ENCODE measurements at places on chromosomes 1 and 21.

- no peak for DNase-seq
Observed at GRCh38 chr1:50132347-50132894, 23.7 kb downstream of the ELAVL4 start.

DNA sequence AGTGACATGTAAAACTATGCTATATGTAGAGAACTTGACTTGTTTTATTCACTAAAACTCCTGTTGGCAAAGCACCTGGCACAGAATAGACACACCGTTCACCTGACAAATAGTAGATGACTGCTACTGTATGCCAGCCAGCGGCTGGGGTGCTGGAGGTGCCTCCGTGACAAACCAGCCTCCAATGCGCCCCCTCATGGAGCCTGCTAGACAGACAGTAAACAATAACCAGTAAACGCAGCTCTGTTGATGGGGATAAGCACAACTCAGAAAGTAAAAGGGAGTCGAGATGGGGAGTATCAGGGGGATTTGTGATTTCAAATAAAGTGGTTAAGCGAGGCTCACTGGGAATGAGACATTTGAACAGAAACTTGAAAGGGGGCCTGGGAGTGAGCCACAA lies 107.2 kb downstream of the PRDM2 start:
- DNase-seq = no peak

- no peak for DNase-seq
Observed at GRCh38 chr21:46646541-46647154, 11.2 kb downstream of the PRMT2 start.

GRCh38 chr1:13586001-13586400 lies 2.4 kb downstream of the PDPN start:
- DNase-seq = no peak

DNA sequence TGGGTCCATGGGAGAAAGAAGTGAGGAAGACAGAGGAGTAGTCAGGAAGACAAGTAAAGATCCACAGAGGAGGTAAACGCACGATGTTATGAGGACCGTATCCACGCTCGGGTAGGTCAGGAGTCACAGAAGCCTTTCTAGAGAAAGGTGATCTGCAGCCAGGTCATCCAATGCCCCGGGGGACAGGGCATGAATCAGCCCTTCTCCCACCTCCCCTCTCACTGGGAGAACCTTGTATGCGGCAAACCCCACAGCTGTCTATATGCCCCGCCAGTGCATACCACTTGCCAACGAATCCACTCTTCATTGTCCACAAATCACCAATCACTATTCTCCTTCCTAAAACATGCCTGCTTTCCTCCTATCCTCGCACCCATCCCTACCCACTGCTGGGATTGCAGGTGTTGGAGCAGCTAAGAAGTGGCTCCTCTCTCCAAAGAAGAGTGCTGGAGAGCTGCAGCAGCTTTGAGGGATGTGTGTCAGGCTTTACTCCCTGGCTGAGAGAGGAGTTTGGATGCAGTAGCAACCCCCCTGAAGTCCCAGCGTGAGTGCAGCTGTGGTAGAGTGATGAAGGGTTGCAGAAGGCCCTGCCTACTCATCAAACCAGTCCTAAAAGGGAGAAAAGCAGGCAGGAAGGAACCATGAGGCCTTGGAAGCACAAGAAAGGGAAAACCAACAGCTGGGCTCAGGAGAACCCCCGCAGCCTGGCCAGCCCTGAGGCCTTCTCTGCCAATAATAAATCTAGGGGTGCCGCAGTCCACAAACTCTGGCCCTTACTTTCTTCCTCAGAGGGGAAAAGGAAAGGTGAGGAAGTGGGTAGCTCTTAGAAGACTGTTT lies 102.2 kb upstream of the GADD45A start:
- no peak for DNase-seq

GRCh38 chr1:98792123-98792522 lies 130.6 kb downstream of the SNX7 start:
- no peak for DNase-seq

- no peak for DNase-seq
Observed at GRCh38 chr1:22832414-22832786, 121.8 kb downstream of the EPHB2 start.

GRCh38 chr1:183024317-183025009 lies 1.2 kb downstream of the LAMC1 start:
- no peak for DNase-seq

DNA sequence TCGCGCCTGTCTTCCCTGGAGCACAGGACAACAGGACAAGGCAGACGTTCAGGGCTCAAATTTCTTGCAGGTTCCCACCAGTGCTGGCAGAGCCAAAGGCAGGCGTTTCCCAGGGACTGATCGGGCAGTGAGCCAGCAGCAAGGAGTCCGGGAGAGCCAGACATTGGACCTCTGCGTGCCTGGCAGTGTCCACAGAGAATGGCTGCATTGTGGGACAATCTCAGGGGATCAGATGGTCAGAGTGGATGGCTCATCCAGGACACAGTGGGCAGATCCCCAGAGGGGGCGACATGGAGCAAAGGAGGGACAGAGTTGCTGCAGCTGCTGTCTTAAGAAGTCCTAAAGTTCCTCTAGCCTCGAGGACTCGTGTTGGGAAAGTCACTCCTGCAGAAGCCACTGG lies 4.6 kb downstream of the TMEM63A start:
- no peak for DNase-seq

DNA sequence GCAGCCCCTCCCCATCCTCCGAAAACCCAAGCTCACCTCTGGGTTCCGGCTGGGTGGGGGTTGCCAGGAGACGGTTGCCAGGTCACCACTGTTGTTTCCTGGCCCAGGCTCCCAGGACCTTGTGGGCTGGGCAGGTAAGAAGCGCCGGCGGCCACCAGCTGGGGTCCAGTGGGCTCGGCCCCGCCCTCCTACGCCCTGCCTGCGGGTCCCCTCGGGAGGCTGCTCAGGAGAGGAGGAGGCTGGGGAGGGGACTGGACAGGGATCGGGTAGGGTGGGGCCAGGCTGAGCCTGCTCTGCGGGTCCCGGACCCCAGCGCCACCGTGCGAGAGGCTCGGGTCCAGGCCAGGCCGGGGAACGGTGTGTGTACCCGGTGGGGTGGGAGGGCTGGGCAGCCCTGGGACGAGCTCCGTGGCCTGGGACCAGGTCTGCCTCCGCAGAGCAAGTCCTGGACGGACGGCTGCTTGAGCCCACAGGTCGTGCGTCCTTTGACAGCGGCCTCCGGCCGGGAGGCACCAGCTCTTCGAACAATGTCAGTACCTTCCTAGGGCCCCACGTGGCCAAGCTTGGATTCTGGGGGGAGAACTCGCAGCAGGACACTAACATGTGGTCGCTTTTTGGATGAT lies at the start of gene TTLL10:
Gene TTLL10, plus strand, starts transcription at position 88 of the 623 bp plus-strand sequence. CDS start 5,336 bp downstream, outside the sequence.
- DNase-seq = no peak

GRCh38 chr1:227403535-227403934 lies 85.2 kb upstream of the CDC42BPA start:
- DNase-seq = no peak

- DNase-seq = peak; percentile 87
Observed at GRCh38 chr1:109792056-109792831, 28.5 kb upstream of the EPS8L3 start.

DNA sequence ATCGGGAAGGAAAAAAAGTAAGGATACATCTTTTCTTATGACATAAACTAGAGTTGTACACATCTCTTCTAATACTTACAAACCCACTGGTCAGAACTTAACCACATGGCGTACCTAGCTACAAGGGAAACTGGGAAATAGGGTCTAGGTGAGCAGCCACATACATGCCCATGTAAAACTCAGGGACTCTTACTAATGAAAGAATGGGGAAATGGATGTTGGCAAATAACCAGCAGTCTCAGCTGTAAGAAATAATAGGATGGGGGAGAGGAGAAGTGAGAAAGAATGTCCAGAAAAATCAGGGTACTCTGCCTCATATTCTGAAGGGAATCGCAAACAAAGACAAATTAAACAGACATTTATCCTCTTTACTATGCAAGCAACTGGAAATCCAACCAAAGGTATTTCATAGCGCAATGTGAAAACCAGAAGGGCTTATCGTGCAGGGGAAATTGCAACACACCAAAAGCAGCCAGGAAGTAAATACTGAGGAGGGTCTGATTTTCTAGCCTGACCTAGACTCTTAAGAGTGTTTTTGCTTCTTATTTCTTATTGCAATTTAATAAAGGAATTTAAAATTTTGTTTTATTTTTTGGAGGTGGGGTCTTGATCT lies 17.5 kb downstream of the GTF2B start:
- no peak for DNase-seq

- DNase-seq = no peak
Observed at GRCh38 chr1:201877877-201878401, 10.8 kb upstream of the SHISA4 start.

DNA sequence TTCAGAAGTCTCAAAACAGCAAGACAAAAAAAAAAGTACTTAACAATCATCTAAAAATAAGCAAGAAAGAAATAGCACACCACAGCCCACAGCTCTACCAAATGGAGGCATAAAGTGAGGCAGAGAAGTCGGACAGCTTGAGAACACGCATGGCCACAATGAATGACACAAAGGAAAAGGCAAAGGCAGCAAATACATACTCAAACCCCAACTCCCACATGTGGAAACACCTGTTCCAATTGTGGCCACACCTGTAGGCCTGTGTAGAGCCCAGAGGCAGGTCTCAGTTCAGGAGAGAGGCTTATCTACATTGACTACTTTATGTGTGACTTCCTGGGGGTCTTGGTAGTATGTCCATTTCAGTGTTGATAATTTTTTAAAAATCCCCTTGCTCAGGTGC lies 543.5 kb downstream of the LMO4 start:
- DNase-seq = no peak

- DNase-seq = no peak
Observed at GRCh38 chr1:97545446-97545845, 375.4 kb downstream of the DPYD start.

GRCh38 chr1:114522264-114522575 lies 11.2 kb upstream of the TRIM33 start:
- DNase-seq = no peak

DNA sequence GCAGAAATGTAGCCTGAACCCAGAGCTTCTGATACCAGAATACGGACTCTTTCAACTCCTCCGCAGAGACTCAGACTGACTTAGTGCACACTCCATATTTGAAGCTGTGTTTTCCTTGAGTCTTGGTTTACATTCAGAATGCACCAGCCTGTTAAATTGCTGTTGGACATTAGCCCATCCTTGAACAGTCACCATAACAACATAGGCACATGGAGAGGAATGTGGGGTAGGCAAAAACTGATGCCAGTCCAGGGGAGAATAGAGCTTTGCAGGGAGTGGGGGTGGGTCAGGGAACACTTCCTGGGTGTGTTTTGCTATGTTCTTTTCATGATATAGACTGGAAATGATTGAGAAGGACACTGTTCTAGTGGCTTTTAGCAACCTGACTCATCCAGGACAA lies 76.3 kb upstream of the CACNA1E start:
- no peak for DNase-seq

GRCh38 chr1:181090641-181091126 lies 2.2 kb downstream of the IER5 start:
- no peak for DNase-seq

DNA sequence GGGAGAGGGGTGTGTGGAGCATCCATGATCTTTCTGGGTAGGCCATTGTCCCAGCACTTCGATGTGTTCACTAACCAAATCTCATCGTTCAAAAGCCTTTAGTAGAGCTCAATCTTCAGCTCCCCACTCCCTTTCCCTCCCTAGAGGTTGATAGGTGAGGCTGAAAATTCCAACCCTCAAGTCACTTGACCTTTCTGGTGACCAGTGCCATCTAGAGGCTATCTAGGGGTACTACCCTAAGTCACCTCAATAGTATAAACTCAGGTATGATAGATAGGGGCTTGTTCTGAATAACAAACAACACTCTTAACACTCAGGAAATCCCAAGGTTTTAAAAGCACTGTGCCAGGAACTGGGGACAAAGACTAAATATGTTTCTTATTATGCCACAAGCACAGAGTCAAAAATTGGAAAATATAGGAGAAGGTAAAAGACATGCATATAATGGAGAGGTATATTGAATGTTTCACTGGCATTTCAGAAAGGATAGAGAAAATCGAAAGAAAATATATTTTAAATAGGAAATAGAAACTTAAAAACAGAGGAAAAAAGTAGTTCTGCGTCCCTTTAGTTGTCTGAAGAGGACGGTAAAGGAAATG lies 42.9 kb upstream of the CD53 start:
- DNase-seq = no peak

DNA sequence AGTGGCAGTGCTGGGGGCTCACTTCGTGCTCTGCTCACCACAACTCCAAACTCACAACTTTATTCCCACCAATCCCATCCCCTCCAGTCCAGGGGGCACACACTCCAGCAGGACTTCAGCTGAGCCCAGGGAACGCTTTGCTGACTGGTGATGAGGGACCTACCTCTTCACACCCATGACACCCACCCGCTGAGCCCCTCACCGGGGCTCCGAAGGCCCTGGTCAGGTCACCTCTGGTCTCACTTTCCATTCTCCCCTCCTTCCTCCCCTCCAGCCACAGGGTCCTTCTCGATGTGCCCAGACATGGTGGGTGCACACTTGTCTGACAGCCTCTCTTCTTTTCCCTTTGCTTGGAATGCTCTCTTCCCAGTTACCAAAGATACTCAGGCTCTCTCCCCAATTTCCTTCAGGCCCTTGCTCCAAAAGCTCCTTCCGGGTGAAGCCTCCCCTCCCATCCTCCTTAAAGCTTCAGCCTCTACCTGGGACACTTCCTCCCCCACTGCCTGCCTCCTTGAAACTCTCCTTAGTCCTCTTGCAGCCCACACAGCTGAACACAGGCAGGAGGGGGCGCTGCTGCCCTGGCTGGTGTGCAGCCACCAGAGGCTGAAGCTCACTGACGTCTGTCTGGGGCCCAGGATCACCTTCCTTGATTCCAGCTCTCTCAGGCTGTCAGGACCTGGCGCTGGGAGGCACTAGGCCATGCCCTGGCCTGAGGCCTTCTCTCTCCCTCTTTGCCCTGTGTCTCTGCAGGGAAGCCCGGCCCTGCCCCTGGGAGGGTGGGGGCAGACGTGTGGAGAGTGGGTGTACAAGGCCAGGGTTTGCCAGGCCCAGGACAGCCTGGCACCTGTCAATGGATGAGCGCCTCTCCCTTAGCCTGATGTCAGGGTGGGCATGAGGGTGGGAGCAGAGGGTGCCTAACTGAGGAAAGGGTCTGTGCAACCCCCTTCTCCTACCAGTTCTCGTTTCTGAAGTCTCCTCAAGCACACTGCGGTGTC lies 1.6 kb downstream of the KCNE1 start:
- DNase-seq = no peak

DNA sequence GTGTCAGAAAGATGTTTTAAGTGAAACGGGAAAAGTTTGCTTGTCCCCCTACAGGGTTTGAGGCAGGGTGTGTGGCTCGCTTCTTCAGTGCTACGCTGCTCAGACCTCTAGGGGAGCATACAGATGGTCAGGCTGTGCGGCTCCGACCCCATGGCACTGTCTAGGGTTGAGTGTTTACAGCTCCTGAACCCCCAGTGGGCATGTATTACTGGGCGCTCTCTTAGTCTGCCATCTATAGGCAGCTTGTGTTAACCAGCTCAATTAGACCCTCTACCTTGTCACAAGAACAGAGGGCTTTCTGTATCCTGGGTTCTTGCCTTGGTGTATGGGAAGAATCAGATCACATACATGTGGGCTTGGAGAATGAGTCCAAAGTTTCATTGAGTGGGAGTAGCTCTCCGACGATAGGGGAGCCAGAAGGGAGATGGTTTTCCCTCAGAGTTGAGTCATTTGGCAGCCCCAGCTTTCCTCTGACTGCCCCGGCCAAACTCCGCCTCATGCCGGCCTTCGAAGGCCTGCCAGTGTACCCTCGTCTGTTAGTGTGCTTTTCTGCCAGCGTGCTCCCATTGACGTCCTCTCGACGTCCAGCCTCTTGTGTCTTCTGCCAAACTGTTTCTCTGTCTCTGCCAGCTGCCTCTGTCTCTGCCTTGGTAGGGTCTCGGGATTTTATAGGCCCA lies 38.6 kb upstream of the ADGRL4 start:
- DNase-seq = peak; percentile 79

GRCh38 chr1:30610917-30611316 lies 112.5 kb downstream of the MATN1 start:
- DNase-seq = no peak

Data from brain pericyte (primary cell).